Lower leg skin (tissue), 4 donors: ENCODE measurements at places on chromosomes 5 and 9.

- DNase-seq: no peak
Measured at GRCh38 chr9:38003946-38004808, 64.8 kb downstream of the SHB start.

- DNase-seq: no peak
Measured at GRCh38 chr5:76718381-76718832, 2.5 kb downstream of the F2R start.

GRCh38 chr5:83672646-83673045 lies 48.0 kb downstream of the HAPLN1 start:
- no peak for DNase-seq

GRCh38 chr9:99752417-99753109 lies 69.1 kb upstream of the NR4A3 start:
- DNase-seq: no peak

DNA sequence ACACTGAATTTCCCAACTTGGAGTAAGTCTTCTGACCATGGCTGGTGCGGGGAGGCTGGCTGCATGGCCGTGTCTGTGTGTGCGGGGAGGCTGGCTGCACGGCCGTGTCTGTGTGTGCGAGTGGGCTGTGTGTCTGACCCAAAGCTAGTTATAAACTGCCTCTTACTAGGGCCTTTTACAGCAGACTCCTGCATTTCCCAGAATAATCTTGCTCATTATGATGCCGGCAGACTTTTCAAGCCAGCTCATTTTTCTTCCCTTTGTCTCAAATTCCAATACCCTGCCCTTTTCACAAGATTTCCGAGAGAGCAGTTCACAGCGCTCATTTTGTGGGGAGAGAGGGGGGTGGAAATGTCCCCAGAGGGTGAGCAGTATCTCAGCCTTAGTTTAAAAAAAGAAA lies 470.7 kb upstream of the BRINP1 start:
- DNase-seq: no peak
